ENCODE measurements at places on chromosomes 4 and X.

DNA sequence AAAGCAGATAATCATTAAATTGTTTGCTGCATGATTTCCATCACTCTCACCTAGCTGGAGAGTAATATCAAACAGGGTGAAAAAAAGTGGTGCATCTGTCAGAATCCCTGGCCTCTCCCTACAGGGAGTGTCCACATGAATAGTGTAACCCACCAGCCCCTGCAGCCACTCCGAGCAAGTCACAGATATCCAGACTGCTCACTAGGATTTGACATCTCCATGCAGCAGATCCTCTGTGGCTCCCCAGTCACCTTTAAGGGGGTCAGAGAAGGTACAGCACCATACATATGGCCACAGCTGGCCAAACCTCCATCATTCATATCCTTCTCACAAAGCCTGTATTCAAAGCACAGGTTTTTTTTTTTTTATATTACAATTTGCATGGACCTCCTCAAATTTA is 536.3 kb downstream of the INPP4B start:
- no peak for DNase-seq

GRCh38 chrX:129360175-129360574 is 163.1 kb downstream of the SMARCA1 start:
- DNase-seq: no peak

GRCh38 chrX:41692162-41692749 is 3.5 kb downstream of the GPR34 start:
- no peak for DNase-seq

DNA sequence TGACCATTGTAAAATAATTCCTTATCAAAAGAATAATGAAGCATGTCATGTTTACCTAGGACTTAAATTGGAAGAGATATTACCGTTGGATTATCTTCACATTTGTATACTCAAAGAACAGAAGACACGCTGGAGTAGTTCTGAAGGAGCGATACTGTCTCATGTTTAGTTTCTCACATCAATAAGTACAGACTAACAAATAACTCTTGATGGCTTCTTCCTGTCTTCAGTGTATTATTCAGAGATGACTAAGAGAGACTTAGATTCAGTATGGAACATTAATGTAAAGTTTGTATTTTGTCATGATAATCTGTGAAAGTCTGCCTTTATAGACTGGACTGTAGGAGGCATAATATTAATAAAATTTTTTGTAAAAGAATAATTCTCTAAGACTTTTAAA is 72.7 kb downstream of the SPRY1 start:
- no peak for DNase-seq

DNA sequence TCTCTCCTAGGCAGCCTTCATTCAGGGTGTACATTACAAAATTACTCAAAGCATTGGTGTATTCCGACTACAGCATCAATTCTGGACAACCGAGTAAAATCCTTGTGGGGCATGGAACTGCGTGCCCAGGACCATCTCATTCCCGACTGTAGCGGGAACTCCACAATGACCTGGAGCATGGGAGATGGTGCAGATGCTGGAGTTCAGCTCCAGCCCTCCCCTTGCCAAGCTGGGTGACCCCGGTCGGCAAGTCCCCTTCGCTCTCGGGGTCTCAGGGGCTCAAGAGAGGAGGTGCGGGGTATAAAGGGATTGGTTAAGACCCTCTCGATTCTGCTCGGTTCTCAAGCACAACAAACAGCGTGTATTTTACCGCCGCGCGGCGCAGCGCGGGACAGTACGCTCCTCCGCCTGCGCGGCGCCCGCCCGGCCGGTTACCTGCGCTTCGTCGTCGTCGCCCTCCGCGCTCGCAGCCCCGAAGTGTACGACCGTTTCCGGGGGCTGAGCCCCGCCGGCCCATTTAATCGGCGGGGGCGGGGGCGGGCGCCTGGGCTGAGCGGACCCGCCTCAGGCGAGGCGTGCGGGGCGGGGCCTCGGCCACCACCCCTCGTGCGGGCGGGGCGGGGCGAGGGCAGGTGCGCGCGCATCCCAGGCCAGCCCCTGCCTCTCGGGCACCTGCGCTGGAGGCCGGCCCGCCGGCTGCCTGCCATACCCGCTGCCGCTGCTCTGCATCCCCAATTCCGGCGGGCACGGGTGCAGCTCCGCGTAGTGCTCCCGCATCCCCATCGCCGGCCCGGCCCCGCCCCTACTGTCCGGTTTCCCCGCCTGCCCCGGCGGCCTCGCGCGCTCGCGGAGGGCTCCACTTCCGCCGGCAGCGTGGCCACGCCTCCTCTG is at the start of gene G6PD:
Gene G6PD, minus strand, starts transcription at position 493 of the 891 bp plus-strand sequence. CDS start 691 bp downstream, outside the sequence.
- no peak for DNase-seq

GRCh38 chr4:68744368-68744767 is 71.4 kb upstream of the UGT2B10 start:
- DNase-seq: no peak

- no peak for DNase-seq
Measured at GRCh38 chrX:140440876-140441275, 64.0 kb downstream of the SOX3 start.

GRCh38 chrX:65093658-65094057 is 117.4 kb upstream of the ZC4H2 start:
- DNase-seq: no peak

- no peak for DNase-seq
Measured at GRCh38 chr4:101218894-101219293, 128.4 kb downstream of the PPP3CA start.

- DNase-seq: no peak
Measured at GRCh38 chr4:151197247-151197646, 79.7 kb upstream of the PRSS48 start.

GRCh38 chr4:120025516-120025915 is 41.1 kb downstream of the MAD2L1 start:
- no peak for DNase-seq
